ENCODE measurements at places on chromosomes 12 and 14. TPM values are rescaled to one million over a fixed set of nuclear protein-coding genes. Genes with fewer than 3 reads are reported as not detected.

Gene GUCY2C
- 0.11 TPM for total RNA-seq

GRCh38 chr12:66282244-66282643 lies 20.0 kb upstream of the HELB start:
- no peak overlapping the region for H3K27ac ChIP-seq
- H3K27me3 ChIP-seq: no peaks in the 10 kb centered on the region
- no peaks in the 10 kb centered on the region for H3K36me3 ChIP-seq
- DNase-seq: no peak

GRCh38 chr14:94594441-94594840 lies 13.2 kb downstream of the SERPINA5 start:
- no peak overlapping the region for H3K27ac ChIP-seq
- H3K4me3 ChIP-seq: no peak overlapping the region
- DNase-seq: no peak
- no peaks in the 10 kb centered on the region for H3K36me3 ChIP-seq
- peaks cover 4% of the 10 kb centered on the region for H3K4me1 ChIP-seq

DNA sequence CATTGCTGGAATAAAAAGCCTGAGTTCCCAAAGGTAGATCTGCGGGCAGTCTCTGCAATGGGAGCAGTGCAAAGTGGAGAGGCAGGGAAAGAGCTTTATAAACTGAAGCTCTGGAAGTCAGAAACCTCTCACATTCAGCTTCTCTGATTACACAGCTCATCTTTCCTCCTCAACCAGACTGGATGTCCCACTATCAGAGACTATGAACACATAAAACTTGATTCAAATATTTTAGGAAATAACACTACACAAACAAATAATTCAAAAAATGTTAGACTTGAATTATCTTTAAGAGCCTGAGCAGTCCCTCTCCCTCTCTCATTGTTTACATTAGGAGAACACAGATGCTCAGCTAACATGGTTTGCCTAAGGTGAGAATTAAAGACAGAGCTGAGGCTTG lies 72.9 kb downstream of the DENND5B start:
- no peak for DNase-seq
- no peak overlapping the region for H3K27ac ChIP-seq
- H3K27me3 ChIP-seq: no peaks in the 10 kb centered on the region
- H3K4me3 ChIP-seq: no peak overlapping the region
- H3K4me1 ChIP-seq: peaks cover 24% of the 10 kb centered on the region

- no peaks in the 10 kb centered on the region for H3K27me3 ChIP-seq
- no peaks in the 10 kb centered on the region for H3K36me3 ChIP-seq
- no peak overlapping the region for H3K4me3 ChIP-seq
- H3K27ac ChIP-seq: no peak overlapping the region
- peaks cover 3% of the 10 kb centered on the region for H3K4me1 ChIP-seq
These were observed 62.1 kb downstream of the ZNF664 start for GRCh38 chr12:124035163-124035562.

DNA sequence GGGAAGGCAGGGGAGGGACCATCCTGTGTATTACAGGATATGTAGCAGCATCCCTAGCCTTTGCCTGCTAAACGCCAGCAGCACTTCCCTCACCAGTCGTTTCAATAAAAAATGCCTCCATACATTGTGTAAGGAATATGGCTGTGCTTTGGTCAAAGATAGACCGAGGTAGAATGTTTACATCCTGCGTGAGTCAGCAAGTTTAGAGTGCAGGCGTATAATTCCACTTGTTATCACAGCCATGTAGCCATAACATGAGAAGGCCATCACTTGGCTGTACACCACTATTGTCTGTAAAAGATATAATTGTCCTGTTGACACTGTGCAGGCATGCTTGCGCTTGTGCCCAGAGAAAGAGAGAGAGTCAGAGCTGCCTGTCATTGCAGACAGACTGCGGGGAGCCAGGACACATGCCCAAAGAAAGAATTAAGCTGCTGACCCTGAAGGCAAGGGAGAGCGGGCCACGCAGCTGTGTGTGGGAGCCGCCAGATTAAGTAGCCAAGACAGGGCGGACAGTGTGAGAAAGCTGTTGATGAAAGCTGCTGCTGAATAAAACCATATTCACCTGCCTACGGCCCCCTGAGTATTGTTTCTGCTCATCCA lies 68.4 kb downstream of the CRACR2A start:
- H3K4me1 ChIP-seq: peaks cover 5% of the 10 kb centered on the region
- no peak for DNase-seq
- no peaks in the 10 kb centered on the region for H3K36me3 ChIP-seq
- no peaks in the 10 kb centered on the region for H3K27me3 ChIP-seq
- no peak overlapping the region for H3K27ac ChIP-seq
- no peak overlapping the region for H3K4me3 ChIP-seq

- H3K27ac ChIP-seq: no peak overlapping the region
- DNase-seq: no peak
- H3K36me3 ChIP-seq: no peaks in the 10 kb centered on the region
- H3K4me3 ChIP-seq: no peak overlapping the region
These were observed 218.8 kb upstream of the BMP4 start for GRCh38 chr14:54175298-54175942.

Gene PITPNM2
- total RNA-seq: 6.7 TPM

Gene TAS2R8
- total RNA-seq: not detected

Gene P2RX2
- not detected for total RNA-seq

Gene OR6C75
- total RNA-seq: not detected

DNA sequence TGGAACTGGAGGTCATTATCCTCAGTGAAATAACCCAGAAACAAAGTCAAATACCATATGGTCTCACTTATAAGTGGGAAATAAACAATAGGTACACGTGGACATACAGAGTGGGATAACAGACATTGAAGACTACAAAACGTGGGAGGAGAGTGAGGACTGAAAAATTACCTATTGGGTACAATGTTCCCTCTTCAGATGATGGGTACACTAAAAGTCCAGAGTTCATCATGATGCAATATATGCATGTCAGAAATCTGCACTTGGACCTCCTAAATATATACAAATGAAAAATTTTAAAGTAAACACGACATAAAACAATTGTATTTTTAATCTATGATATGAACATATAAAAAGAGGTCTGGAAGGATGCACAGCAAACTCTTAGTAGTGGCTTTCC lies 71.2 kb downstream of the SLC38A4 start:
- no peak for DNase-seq
- H3K27me3 ChIP-seq: no peaks in the 10 kb centered on the region
- no peaks in the 10 kb centered on the region for H3K4me1 ChIP-seq
- H3K4me3 ChIP-seq: no peak overlapping the region

DNA sequence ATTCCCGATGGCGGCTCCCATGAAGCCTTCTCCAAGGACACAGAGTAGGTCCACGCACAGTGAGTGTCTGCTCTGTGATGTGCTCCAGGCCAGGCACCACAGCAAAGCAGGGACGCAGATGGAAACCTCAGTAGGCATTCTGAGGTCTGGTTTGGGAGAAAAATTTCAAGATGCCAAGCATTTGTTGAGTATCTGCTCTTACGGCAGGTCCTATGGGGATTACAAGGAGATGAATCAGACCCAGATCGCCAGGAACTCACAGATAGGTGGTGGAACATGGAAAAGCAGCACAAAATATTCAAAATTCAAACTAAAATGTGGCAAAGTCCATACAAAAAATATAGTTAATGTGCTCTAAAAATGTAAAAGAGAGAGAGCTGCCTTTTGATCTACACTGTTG lies 684.9 kb upstream of the TMEM132C start:
- H3K4me3 ChIP-seq: no peak overlapping the region
- no peaks in the 10 kb centered on the region for H3K36me3 ChIP-seq

DNA sequence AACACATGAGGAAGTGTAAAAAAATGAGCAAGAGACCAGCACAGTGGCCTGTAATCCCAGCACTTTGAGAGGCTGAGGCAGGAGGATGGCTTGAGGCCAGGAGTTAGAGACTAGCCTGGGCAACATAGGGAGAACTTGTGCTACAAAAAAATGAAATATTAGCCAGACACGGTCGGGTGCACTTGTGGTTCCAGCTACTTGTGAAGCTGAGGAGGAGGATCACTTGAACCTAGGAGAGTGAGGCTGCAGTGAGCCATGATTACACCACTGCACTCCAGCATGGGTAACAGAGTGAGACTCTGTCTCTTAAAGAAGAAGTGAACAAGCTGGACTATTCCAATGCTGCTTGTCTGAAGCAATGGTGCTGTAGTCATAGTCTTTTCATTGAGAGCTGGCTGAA lies 36.3 kb upstream of the MAP3K9 start:
- no peaks in the 10 kb centered on the region for H3K36me3 ChIP-seq
- H3K4me3 ChIP-seq: no peak overlapping the region
- no peak for DNase-seq
- no peak overlapping the region for H3K27ac ChIP-seq

Gene IL23A
- not detected for total RNA-seq

Gene TC2N
- total RNA-seq: 2.6 TPM

Measured in psoas muscle (tissue), 8 donors.